ENCODE measurements at places on chromosomes 12 and 14. TPM values are rescaled to one million over a fixed set of nuclear protein-coding genes. Genes with fewer than 3 reads are reported as not detected.

The RNU4-1 gene
- total RNA-seq: 2,477 TPM

DNA sequence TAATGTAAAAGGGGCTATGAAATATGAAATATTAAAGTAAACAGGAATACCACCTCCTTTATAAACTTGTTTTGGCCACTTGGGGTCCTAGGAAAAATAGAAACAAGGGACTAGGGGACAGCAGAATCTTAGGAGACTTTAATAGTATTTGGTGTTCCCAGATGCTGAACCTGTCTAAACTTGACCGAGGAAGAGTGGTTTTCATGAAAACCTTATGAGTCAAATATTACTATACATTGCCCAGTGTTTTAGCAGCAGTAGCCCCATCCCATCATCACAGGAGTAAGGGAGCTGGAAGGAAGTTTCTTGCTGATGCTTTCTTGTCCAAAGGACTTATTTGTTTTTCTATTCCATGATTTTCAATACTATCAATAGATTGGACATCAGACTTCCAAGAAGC is 177.5 kb upstream of the CAND1 start:
- DNase-seq: no peak
- H3K4me3 ChIP-seq: no peak overlapping the region
- H3K36me3 ChIP-seq: no peaks in the 10 kb centered on the region
- H3K27me3 ChIP-seq: no peaks in the 10 kb centered on the region
- H3K4me1 ChIP-seq: no peaks in the 10 kb centered on the region
- H3K27ac ChIP-seq: no peak overlapping the region

- H3K27ac ChIP-seq: no peak overlapping the region
- no peaks in the 10 kb centered on the region for H3K27me3 ChIP-seq
- no peak for DNase-seq
- H3K4me3 ChIP-seq: no peak overlapping the region
Measured at GRCh38 chr12:77724367-77724957, 106.2 kb upstream of the NAV3 start.

DNA sequence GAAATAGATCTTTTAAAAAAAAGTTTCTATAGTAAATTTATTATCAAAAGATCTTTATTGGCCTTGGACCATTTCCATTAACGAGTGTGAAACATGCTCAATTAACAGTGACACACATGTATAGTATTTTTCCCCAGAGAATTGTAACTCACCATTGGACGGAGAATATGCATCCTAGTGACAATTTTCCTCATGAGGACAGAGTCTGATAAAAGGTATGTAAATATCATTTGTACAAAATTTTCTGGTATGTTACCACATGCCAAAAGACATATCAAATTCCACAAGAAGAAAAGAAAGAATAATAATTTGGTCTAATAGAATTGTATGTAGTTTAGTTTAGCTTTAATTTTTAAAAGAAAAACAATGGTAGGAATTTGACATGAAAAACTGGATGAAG is 1096.0 kb upstream of the FLRT2 start:
- no peak overlapping the region for H3K4me3 ChIP-seq
- H3K27ac ChIP-seq: no peak overlapping the region
- H3K27me3 ChIP-seq: no peaks in the 10 kb centered on the region
- no peaks in the 10 kb centered on the region for H3K4me1 ChIP-seq
- no peak for DNase-seq
- H3K36me3 ChIP-seq: no peaks in the 10 kb centered on the region
